ENCODE measurements at places on chromosomes 6 and 20.

DNA sequence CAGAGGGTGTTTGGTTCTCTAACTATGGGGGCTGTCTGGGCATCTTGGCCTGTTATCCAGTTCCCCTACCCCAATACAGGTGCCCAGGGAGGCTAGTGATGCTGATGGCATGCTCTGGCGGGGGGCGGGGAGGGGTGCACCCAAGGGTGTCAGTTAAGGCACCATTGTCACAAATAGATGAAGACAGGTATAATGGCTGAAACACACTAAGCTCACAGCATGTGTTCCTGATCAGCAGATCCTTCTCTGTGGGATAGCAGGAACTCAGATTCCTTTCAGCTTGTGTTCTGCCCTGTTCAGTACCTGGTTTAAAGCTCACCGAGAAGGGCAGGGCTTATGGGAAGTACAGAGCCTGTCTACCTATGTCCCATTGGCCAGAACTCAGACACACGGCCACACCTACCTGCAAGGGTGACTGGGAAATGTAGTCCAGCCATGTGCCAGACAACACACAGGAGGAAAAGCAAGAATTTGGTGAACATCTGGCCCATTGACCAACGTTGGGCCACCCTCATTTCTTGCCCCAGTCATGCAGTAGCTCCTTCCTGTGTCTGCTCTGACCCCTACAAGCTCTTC lies 3.4 kb upstream of the RSPO4 start:
- DNase-seq, result no peak

- no peak for DNase-seq
Measured at GRCh38 chr6:128606611-128607010, 86.2 kb upstream of the PTPRK start.

- no peak for DNase-seq
Measured at GRCh38 chr20:46550461-46550860, at the start of gene OCSTAMP. Gene OCSTAMP, minus strand, starts transcription at chr20:46550654. Its CDS starts 94 bp downstream, at chr20:46550560.

GRCh38 chr6:73525546-73526330 lies 4.9 kb upstream of the EEF1A1 start:
- no peak for DNase-seq

DNA sequence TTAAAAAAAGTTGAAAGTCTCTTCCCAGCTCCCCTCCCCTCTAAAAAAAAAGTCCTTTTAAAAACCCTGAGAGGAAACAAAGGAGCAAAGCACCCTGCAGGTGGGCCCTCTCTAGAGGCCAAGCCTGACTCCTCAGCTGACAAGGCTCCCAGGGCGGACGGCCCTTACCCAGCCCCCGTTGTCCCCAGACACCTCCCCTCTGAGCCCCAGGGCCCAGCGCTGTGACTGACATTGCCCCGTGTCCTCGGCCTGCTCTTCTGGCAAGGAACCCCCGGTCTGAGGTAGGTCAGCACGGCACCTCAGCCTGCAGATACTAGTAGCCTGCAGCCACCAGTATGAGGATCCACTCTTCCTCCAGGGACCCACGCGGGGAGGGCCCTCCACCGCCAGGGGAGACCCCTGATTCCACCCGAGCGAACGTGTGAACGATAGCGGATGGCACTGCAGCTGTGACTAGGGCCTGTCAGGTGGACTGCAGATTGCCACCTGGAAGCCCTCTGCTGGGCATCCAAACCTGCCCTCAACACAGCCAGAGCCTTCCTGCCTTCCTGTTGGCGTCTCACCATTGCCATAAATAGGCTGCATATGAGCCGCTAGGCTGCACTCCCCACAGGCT lies 34.2 kb downstream of the FOXC1 start:
- no peak for DNase-seq

GRCh38 chr20:48220033-48220633 lies 434.9 kb upstream of the SULF2 start:
- DNase-seq, result no peak

All from esophagus squamous epithelium (tissue), 5 donors.